ENCODE measurements at places on chromosomes 6 and 20. TPM values are rescaled to one million over a fixed set of nuclear protein-coding genes. Genes with fewer than 3 reads are reported as not detected.

GRCh38 chr20:53708129-53708968 is 114.7 kb upstream of the ZNF217 start:
- peak; percentile 42 for DNase-seq

GRCh38 chr6:28737750-28738395 is 185.9 kb downstream of the TRIM27 start:
- no peak for DNase-seq

GRCh38 chr6:88989215-88989614 is 25.8 kb upstream of the RNGTT start:
- DNase-seq, result no peak

GRCh38 chr20:50146732-50147662 is 6.5 kb downstream of the PEDS1 start:
- peak; percentile 79 for DNase-seq

Gene OGFR
- 51.6 TPM for total RNA-seq

GRCh38 chr20:49747707-49748524 is 34.2 kb upstream of the B4GALT5 start:
- DNase-seq, result no peak

DNA sequence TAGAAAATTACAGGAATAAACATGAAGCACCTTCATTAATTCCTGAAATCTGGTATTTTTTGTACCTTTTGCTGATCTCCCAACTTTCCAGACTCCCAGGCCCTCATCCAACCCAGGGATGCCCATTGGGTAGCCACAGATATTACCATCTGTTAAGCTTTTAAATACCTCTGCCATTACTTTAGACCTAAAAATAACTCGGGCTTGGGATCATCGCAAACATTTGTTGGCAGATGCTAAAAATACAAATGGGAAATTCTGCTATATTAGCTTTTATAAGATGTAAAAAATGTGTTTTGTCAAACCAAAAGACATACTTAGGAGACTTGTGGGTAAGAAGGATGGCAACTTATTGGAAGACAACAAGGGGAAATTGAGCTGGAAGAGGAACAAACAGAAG is 376.1 kb downstream of the CENPW start:
- DNase-seq, result no peak

- DNase-seq, result no peak
Measured at GRCh38 chr20:23690581-23690980, 1.7 kb upstream of the CST4 start.

DNA sequence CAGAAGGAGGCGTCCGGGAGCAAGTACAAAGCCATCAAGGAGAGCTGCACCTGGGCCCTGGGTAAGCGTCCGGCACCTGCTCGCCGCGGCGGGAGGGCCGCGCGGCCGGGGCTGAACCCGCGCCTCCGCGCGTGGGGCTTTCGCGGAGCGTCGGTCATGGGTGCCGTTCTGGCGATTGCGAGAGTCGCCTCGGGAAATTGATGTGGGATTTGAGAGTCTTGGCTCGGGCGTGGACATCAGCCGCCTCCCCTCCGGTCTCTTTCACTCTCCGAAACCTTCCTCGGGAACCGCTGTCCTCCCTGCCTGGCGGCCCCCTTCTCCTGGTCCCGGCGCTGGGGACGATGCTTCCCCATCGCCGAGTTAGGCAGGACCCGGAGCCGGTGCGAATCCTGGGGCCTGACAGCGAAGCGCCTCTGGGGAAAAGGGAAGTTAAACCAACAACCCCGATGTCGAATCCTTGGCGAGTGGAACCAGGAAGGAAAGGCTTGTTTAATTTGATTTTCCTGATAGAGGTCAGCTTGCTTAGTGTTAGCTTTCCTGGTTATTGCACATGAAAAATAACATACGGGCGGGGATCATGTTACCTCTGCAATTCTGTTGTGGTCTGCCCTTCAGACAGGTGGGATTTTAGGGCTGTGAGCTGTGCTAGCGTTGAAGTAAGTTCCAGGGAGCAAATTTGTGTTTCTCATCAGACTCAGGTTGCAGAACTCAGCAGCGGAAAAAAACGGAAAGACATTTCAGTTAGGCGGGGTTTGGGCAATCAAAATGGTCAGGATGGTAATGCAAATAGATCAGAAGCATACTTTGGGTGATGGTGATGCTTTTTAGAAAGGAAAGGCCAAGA is 594 bp downstream of the ARFGEF3 start:
- no peak for DNase-seq

- DNase-seq, result no peak
Measured at GRCh38 chr6:7954477-7955200, 44.1 kb upstream of the TXNDC5 start.

Measured in activated naive CD4-positive, alpha-beta T cell treated with anti-CD3 and anti-CD28 coated beads, Interleukin-2, amount 50 U/mL, for 72 hours (primary cell).